ENCODE measurements at places on chromosomes 4 and X. TPM values are rescaled to one million over a fixed set of nuclear protein-coding genes. Genes with fewer than 3 reads are reported as not detected.

DNA sequence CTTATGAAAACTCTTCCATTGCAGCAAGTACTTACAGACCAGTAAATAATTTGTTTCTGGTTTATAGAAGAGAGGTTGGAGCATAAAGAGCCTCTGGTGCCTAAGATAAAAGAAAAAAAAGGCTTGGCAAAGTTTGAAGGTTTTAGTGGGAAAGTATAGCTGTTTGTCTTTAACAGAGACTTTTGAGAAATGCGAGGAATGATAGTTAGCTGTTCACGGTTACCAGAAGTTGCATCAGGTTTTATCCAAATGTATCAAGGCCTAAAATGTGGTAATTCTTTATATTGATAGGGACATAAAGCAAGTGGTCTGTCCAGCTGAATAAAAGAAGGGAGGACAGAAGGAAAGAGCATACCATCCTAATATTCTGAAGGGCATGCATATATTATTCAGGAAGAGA lies 29.3 kb downstream of the RAP1GDS1 start:
- no peaks in the 10 kb centered on the region for H3K27me3 ChIP-seq
- DNase-seq, result no peak
- H3K36me3 ChIP-seq, result peaks cover 16% of the 10 kb centered on the region
- no peaks in the 10 kb centered on the region for H3K4me1 ChIP-seq
- no peak overlapping the region for H3K27ac ChIP-seq

- no peaks in the 10 kb centered on the region for H3K27me3 ChIP-seq
- H3K36me3 ChIP-seq, result peaks cover 60% of the 10 kb centered on the region
- no peaks in the 10 kb centered on the region for H3K4me1 ChIP-seq
- no peak for DNase-seq
- no peak overlapping the region for H3K27ac ChIP-seq
- H3K4me3 ChIP-seq, result no peak overlapping the region
Observed at GRCh38 chr4:99921174-99921573, 25.2 kb downstream of the DNAJB14 start.

The STATH gene
- total RNA-seq, result not detected

- H3K4me3 ChIP-seq, result no peak overlapping the region
- no peaks in the 10 kb centered on the region for H3K36me3 ChIP-seq
- no peaks in the 10 kb centered on the region for H3K4me1 ChIP-seq
- H3K27ac ChIP-seq, result no peak overlapping the region
Observed at GRCh38 chrX:151537572-151537971, 25.9 kb upstream of the PASD1 start.

DNA sequence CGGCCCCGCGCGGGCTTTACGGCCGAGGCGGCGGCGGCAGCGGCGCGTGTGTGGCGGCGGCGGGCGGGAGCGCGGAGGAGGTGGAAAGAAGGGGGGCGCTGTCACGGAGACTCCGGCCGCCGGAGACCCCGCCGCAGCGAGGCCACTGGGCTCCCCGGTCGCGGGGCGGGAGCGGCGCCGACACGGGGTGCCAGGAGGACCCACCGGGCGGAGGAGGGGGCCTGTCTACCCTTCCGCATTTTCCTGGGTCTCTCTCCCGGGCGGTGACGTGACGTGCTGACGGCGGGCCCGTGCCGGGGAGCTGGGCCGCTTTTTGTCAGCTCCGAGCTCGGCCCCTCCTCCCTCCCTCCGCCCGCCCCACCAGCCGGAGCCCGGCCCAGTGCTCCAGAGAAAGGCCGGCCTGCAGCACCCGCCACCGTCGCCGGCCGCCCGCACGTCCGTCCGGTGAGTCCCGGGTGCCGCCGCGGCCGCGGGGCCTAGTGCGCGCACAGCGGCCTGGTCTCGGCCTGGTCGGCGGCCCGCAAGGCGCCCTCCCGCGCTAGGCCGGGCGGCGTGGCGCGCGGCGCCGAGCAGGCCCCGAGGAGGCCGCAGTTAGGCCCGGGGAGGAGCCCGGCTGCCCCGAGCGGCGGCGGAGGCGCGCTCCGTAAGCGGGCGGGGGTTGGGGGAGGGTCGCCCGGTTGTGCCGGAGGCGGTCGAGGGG lies at the start of gene ZFX:
Gene ZFX, plus strand, starts transcription at position 379 of the 700 bp plus-strand sequence. CDS start 23,014 bp downstream, outside the sequence.
- H3K36me3 ChIP-seq, result no peaks in the 10 kb centered on the region
- H3K27ac ChIP-seq, result peak within 1 kb of the TSS; percentile 99
- no peaks in the 10 kb centered on the region for H3K27me3 ChIP-seq
- H3K4me1 ChIP-seq, result peaks cover 44% of the 10 kb centered on the region
- H3K4me3 ChIP-seq, result peak within 1 kb of the TSS; percentile 59

GRCh38 chrX:154719132-154719675 lies 31.7 kb downstream of the GAB3 start:
- no peak overlapping the region for H3K4me3 ChIP-seq
- H3K27ac ChIP-seq, result peak overlapping the region; percentile 92
- peaks cover 49% of the 10 kb centered on the region for H3K4me1 ChIP-seq
- no peak for DNase-seq
- H3K27me3 ChIP-seq, result no peaks in the 10 kb centered on the region

DNA sequence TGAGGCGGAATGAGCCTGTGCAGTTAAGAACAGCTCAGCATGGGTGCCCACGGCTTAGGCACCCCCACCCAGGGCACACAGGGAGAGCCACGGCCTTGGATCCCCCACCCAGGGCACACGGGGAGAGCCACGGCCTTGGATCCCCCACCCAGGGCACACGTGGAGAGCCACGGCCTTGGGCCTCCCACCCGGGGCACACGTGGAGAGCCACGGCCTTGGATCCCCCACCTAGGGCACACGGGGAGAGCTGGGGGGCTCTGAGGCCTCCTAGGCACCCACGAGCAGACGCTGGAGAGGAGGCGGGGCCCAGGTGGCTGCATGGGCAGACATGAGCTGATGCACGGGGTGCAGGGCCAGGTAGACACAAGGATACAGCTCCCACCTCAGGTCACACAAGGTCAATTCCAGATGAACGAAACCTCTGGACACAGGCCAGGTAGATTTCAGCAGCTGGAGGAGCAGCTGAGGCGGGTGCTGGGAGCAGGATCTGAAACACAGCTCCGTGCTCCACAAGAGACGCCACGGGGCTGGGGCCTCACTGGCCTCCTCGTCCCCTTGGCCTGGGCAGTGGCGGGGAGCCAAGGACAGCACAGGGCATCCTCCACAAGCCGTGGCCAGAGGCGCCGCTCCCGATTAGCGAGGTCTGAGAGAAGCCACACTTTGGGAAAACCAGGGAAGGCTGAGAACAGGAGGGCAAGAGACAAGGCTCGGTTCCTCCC lies 30.8 kb downstream of the GAK start:
- no peak overlapping the region for H3K27ac ChIP-seq
- peak; percentile 54 for DNase-seq
- H3K27me3 ChIP-seq, result no peaks in the 10 kb centered on the region
- no peaks in the 10 kb centered on the region for H3K4me1 ChIP-seq
- no peak overlapping the region for H3K4me3 ChIP-seq
- H3K36me3 ChIP-seq, result no peaks in the 10 kb centered on the region

DNA sequence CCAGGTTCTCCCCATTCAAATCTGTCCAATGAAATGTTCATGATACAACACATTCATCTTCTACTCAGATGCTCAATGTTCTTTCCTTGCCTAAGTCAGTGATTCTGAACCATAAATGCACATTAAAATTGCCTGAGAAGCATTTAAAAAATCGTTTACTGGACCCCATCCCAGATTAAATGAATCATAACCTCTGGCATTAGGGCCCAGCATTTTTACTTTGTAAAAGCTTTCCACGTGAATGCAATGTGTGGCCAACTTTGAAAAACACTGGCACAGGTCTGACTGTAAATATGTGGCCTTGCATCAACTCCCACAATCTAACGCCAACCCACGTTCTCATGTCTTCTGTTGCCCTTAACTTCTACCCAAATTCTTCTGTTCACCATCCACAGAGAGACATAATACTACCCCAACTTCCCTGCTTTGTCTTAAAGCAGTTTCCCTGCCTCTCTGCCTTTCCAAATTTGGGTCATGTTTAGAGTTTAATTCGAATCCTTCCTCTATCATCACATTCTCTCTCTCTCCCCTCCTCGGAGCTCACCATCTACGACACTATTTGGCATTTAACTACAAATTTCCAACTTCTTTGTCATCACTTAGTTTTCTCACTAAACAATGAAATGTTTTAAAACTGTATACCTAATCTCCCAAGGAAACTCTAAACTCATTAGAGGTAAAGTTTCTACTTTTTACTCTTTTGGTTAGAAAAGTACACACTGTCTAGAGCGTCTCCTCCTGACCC lies 78.7 kb downstream of the PRKG2 start:
- no peak overlapping the region for H3K4me3 ChIP-seq
- no peaks in the 10 kb centered on the region for H3K27me3 ChIP-seq
- peak overlapping the region; percentile 45 for H3K27ac ChIP-seq
- H3K36me3 ChIP-seq, result no peaks in the 10 kb centered on the region
- no peak for DNase-seq

The PDE5A gene
- 26.7 TPM for total RNA-seq

- no peaks in the 10 kb centered on the region for H3K36me3 ChIP-seq
- no peaks in the 10 kb centered on the region for H3K27me3 ChIP-seq
- peak overlapping the region; percentile 8 for H3K4me3 ChIP-seq
- no peak overlapping the region for H3K27ac ChIP-seq
- no peak for DNase-seq
- no peaks in the 10 kb centered on the region for H3K4me1 ChIP-seq
Observed at GRCh38 chrX:80334583-80334982, 85.7 kb upstream of the TENT5D start.

- peaks cover 3% of the 10 kb centered on the region for H3K4me1 ChIP-seq
- no peaks in the 10 kb centered on the region for H3K36me3 ChIP-seq
- DNase-seq, result no peak
- no peak overlapping the region for H3K4me3 ChIP-seq
- no peak overlapping the region for H3K27ac ChIP-seq
Observed at GRCh38 chr4:113810906-113811305, 49.4 kb upstream of the CAMK2D start.

The P2RY8 gene
- 6.9 TPM for total RNA-seq

DNA sequence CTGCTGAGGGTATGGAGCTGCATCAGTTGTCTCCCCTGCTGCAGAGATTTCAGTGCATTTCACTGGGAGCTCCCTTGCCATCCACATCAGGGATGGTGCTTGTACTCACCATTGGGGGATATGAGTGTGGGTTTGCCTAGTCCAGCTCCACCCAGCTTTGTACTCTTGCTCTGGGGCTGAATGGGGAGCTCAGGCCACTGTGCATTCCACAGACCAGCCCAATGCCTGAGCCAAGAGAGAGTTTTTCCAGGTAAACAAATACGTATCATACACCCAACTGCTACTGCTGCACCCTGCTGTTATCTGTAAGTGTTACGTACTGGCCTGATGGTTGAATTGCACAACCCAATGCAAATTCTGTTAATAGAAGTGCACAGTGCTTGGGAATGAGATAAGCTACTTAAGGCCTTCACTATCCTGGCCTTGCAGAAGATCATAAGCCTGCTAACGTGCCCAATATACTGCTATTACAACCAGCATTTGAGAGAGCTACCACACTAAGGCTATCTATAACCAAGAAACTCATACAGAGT lies 205.0 kb upstream of the DMD start:
- H3K36me3 ChIP-seq, result no peaks in the 10 kb centered on the region
- H3K27me3 ChIP-seq, result no peaks in the 10 kb centered on the region
- no peak for DNase-seq
- H3K4me1 ChIP-seq, result no peaks in the 10 kb centered on the region

DNA sequence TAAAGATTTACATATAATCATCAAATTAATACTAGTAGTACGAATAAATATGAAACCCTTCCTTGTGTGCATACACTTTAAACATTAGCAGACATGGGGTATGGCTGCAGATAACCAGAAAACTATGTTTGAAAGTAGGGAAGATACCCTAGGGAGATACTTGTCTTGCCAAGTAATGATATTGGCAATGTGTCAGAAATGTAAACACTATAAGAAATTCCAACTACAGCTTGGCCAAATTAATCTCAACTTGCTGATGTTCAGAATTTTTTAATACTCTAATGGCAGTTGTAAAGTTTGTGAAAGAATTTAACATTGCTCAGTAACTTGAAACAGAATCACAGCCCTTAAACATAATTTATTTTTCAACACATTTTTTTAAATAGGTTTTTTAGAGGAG lies 27.4 kb upstream of the HPGD start:
- no peaks in the 10 kb centered on the region for H3K4me1 ChIP-seq
- DNase-seq, result no peak
- H3K27ac ChIP-seq, result no peak overlapping the region
- H3K27me3 ChIP-seq, result no peaks in the 10 kb centered on the region

GRCh38 chr4:162111078-162111477 lies 52.7 kb downstream of the FSTL5 start:
- no peaks in the 10 kb centered on the region for H3K27me3 ChIP-seq
- no peak for DNase-seq
- H3K4me3 ChIP-seq, result no peak overlapping the region
- H3K36me3 ChIP-seq, result no peaks in the 10 kb centered on the region
- no peak overlapping the region for H3K27ac ChIP-seq

The WDR17 gene
- total RNA-seq, result 4.2 TPM

GRCh38 chr4:82423245-82424054 lies 6.8 kb downstream of the HNRNPDL start:
- H3K27ac ChIP-seq, result no peak overlapping the region
- no peak overlapping the region for H3K4me3 ChIP-seq
- DNase-seq, result no peak
- H3K27me3 ChIP-seq, result no peaks in the 10 kb centered on the region
- peaks cover 8% of the 10 kb centered on the region for H3K36me3 ChIP-seq

DNA sequence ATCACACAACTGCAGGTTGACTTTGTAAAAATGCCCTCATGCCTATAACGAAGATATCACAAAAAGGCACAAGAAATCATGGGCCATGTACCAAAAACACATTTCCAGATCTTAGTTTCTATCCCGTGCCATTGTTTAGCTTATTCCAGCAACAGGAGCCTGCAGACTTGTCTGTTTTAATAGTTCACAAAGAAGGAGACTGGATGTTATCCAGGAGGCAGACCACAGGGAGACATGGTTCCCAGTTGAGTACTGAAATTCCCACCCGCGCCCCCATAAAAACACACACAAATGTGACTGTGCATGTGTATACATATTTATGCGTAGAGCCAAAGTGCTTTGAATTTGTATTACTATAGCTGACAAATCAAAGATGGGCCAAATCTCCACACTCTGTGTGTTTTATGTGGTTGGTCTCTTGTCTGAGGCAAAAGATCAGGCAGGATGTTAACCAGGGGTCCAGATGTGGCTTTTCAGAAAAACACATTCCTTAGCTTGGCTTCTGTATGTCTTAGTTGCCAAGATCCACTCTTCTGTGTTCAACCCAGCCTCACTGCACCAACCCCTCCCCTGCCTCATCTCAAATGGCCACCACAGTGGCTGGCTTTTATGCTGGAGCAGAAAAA lies 469.2 kb upstream of the DIPK2B start:
- no peak overlapping the region for H3K4me3 ChIP-seq
- H3K27ac ChIP-seq, result no peak overlapping the region
- H3K36me3 ChIP-seq, result no peaks in the 10 kb centered on the region
- peaks cover 5% of the 10 kb centered on the region for H3K27me3 ChIP-seq
- DNase-seq, result no peak

The FAM47A gene
- not detected for total RNA-seq

DNA sequence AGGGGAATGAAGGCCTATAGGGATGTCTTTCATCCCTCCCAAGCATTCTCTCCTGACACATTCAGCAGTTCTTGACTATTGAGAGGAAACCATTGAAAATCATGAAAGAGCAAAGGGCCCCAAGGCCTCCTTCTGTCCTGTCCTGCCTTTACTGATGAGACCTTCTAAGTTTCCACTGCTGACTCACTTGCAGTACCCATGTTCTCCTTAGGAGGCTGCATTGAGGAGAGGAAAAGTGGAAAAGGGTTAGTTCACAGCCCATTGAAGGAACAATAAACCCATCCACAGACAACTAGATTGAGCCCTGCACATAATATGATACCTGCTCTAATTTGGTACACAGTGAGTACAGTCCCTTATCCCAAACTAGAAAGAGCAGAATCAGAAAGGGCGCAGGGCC lies 115.1 kb upstream of the PNPLA4 start:
- no peaks in the 10 kb centered on the region for H3K36me3 ChIP-seq
- H3K4me1 ChIP-seq, result no peaks in the 10 kb centered on the region
- no peak overlapping the region for H3K27ac ChIP-seq
- no peak overlapping the region for H3K4me3 ChIP-seq
- no peak for DNase-seq
- H3K27me3 ChIP-seq, result no peaks in the 10 kb centered on the region
